NCI-H1436 treated with DMSO at 0.1 percent for 48 hours (cell line): ENCODE measurements at places on chromosomes 11 and 22.

DNA sequence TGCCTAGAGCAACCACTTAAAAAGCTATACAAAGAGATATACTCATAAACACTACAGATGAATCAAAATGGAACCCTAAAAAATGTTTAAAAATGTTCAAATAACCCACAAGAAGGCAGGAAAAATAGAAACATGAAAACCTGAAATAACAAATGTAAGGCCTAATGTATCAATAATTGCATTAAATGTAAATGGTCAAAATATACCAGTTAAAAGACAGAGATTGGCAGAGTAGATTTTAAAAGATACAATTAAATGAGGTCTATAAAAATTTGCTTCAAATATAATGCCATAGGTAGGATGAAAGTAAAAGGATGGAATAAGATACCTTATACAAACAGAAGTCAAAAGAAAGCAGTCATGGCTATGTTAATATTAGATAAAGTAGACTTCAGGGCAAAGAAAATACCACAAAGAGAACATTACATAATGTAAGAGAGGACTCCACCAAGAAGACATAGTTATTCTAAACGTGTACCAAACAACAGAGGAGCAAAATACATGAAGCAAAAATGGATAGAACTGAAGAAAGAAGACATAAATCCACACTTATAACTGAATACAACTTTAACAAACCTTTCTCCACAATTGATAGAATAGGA is 25.2 kb downstream of the SHANK2 start:
- no peak for DNase-seq

- no peak for DNase-seq
Observed at GRCh38 chr11:69641681-69642548, 959 bp downstream of the CCND1 start.

DNA sequence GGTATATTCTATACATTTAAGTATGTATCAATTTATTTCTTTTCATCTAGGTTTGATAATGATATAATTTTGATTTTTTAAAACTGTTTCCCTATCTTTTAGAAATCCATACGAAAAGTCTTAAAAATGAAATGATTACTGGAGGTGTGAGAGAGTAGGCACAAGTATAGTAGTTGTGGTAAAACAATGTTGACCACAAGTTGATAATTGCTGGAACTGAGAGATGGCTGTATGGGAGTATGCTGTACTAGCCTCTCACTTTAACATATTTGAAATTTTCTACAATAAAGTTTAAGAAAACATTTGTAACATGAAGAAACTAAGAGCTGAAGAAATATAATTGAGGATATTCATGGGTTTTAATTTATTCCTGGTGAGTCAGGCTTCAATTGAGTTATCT is 30.0 kb downstream of the FSHB start:
- DNase-seq, result no peak

DNA sequence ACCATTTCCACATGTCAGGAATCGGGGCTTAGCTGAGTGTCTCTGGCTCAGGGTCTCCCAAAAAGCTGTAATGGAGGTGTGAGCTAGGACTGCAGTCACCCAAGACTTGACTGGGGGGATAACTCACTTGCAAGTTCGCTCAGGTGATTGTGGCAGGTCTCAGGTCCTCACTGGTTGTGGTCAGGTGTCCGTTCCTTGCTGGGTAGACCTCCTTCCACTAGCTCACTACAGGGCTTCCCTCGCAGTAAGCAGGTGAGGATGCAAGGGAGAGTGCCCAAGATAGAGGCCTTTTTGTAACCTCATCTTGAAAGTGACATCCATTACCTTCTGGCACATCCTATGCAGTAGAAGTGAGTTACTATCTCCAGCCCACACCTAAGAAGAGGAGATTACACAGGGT is 29.5 kb downstream of the C11orf58 start:
- DNase-seq, result no peak

DNA sequence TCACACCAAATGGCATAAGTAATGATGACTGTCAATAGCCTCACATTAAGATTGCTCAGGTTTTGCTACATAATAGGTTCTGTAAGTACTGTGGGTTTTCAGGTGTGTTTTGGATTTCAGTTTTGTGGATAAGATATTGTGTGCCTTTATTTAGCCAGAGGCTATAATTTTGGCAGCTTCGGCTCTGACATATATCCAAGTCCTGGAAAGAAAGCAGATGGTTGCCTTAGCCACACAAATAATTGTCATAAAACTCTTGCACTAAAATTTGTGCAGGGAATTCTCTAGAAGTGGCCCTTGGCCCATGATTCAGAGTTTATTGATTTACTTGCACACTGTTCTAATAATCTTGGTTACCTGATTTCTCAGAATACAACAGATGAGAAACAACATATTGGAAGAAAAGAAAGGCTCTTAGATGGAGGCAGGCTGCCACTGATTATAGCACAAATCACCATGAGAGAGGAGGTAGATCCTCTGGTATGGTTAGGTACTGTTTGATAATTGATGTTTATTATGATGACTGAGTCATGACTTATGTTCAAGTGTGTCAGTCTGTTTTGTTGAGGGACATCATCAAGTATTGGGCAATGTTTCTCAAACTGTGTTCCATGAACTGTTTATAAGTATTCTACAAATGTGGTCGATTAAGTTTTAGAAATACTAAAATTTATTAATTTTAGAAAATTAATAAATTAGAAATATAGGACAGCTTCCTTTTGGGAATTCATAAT is 9.6 kb downstream of the REXO2 start:
- DNase-seq, result no peak

GRCh38 chr22:20246368-20247009 is 21.6 kb downstream of the RTN4R start:
- DNase-seq, result no peak

- DNase-seq, result no peak
Observed at GRCh38 chr11:17816232-17816931, 81.8 kb downstream of the KCNC1 start.

GRCh38 chr11:47979378-47980087 is 826 bp upstream of the PTPRJ start:
- no peak for DNase-seq

GRCh38 chr22:47048123-47049077 is 285.9 kb downstream of the TBC1D22A start:
- no peak for DNase-seq

GRCh38 chr11:24122291-24122690 is 374.6 kb upstream of the LUZP2 start:
- no peak for DNase-seq

DNA sequence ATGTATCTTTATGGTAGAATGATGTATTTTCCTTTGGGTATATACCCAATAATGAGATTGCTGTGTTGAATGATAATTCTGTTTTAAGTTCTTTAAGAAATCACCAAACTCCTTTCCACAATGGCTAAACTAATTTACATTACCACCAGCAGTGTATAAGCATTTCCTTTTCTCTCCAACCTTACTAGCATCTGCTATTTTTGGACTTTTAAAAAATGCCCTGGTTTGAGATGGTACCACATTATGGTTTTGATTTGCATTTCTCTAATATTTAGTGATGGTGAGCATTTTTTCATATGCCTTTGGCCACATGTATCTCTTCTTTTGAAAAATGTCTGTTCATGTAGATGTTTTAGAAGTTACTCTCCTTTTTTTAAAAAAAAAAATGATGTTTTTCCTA is 142.0 kb downstream of the METTL15 start:
- DNase-seq, result no peak

- no peak for DNase-seq
Observed at GRCh38 chr22:33083212-33083611, 25.0 kb upstream of the SYN3 start.

DNA sequence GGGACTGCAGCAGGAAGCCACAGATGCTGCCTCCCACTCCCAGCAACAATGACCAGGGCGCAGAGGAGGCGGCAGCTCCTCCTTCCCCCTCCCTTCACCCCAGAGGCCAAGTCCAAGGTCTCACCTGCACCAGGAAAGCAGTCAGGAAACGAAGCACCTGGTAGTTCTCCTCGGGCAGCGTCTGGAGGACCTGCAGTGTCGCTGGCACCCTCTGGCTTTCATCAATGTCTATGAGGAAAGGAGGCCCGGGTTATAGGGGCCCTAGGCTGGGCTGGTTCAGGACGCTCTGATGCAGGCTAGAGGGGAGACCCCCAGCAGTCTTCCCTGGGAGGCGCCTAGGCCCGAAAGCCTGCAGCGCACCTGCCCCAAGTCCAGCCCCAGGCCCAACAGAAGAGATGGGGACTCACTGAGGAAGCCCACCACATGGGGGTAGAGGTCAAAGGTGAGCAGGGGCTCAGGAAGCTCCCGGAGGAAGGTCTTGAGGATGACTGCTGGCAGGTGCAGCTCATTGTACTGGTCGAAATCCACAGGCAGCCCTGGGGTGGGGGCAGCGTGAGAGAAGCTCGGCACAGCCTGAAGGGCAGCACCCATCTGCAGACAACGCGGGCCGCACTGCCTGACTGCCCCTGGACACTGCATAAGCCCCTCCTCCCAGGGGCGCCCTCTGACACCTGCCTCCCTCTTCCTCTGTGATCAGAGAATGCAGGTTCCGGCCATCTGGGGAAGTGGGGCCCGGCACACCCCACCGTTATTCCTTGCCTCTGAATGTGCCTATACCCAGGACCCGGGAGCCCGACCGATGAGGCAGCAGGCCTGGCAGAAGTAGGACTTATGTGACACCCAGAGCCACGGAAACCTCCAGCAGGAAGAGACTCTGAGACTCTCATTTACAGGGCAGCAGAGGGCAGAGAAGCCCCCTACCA is 20.9 kb downstream of the ARHGAP1 start:
- DNase-seq, result no peak
